Panc1 (cell line): ENCODE measurements at places on chromosomes 5 and 9.

DNA sequence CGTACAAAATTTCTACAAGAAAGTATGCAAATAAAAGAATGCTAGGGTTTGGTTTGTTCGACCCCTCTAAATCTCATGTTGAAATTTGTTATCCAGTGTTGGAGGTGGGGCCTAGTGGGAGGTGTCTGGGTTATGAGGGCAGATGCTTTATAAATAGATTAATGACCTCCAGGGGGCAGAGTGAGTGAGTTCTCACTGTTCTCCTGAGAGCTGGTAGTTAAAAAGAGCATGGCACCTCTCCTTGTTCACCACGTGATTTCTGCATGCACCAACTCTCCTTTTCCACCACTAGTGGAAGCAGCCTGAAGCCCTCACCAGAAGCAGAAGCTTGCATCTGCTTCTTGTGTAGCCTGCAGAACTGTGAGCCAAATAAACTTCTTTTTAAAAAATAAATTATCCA is 50.4 kb upstream of the FAM170A start:
- no peak for DNase-seq

DNA sequence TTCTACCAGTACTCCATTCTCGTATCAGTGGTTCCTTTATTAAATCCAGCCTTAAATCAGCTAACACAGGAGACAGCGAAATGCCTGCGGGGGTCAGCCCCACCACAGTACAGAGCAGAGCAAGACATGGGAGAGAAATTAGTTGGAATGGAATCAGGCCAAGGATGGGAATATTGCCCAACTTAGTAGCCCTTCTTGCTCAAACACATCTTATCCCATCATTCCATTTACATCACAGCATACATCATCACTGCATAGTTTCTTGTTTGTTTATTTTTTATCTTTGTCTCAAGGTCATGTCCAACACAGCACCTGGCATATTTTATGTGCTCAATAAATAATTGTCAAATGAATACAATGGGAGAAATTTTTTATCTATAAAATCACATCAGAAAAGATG is 34.3 kb upstream of the DAB2 start:
- no peak for DNase-seq

DNA sequence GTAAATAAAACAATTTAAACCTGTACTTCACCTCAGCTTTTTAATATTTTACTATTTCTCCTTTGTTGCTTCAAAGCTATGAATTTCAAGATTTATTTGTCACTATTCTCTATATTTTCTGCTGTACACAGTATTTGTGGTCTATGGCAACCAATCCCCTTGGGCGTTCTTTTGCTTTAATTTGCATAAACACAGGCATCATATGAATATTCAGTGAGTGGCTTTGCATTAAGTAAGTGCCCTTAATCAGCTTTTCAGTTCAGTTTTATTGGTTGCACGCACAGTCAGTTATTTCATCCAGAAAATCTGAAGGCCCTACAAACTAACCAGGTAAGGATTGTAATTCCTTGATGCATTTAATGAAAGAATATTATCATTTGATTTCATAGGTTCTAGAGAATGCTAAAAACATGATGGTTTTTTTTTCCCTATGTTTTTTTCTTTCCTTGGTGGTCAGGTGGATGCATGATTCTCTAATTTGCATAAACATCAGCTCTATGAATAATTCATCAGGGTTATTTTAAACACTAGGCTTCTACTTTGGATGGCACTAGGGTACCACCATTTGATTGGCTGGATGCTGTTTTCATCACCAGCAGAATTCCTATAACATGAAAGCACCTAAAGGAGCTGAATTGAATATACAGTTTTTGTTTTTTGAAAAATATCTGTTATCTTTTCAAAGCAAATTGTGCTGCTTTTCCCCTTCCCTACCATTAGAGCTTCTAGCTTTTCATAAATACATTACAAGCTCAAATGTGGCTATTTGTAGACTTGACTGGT is 249.2 kb upstream of the CCNH start:
- DNase-seq, result no peak

DNA sequence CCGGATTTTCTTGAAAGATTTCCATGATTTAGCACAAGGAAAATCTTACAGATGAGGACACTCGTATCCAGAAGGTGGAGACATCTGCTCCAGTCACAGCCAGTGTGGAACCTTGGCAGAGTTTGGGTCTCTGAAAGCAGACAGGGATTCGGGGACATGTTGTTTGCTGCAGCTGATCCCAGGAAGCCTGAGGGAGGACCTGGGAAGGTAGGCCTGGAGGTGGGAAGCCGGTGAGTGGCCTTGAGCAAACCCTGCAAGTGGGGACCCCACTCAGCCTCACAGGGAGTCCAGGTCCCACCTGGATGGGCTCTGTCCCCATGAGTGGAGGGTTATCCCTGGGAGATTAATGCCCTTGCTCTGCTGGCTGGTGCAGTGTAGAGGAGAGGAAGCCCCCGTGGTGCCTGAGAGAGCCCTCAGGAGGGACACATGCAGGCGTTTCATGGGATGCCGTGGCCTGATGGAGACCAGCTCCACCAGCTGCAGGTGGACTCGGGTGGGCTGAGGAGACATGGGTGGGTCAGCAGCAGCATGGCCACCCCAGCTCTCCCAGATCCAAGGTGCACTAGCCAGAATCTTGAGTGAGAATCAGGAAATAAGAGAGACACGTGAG is 7.8 kb downstream of the MRPS2 start:
- DNase-seq, result no peak

- DNase-seq, result no peak
These were observed 324 bp downstream of the LPCAT1 start for GRCh38 chr5:1523480-1523792.

GRCh38 chr9:17423681-17424011 is 155.2 kb upstream of the SH3GL2 start:
- no peak for DNase-seq
